ENCODE measurements at places on chromosomes 4 and X. TPM values are rescaled to one million over a fixed set of nuclear protein-coding genes. Genes with fewer than 3 reads are reported as not detected.

- no peak for DNase-seq
Observed at GRCh38 chrX:150405006-150405405, 41.9 kb downstream of the MAMLD1 start.

P2RY4 gene
- total RNA-seq: not detected

DNA sequence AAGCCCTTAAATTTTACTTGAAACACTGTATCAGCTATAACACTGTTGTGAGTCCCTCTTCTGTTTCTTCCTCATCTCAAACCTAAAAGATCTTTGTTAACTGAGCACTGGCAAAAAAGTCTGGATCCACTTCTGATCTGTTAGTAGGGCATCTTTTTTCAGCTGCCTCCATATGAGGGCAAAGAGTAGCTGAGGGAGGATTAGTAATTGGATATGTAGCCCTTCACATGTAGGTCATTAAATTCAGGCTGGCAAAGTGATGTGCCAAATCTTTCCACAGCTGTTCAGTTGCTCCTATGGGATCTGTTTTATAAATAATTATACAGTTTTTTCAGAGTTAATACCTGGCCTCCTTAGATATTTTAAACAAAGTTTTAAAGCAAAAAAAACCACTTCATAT, 1.1 kb upstream of the TRMT10A start:
- DNase-seq: no peak

GPR143 gene
- total RNA-seq: 215 TPM

TSPYL2 gene
- 5.4 TPM for total RNA-seq

LRP2BP gene
- total RNA-seq: 0.71 TPM

TMSB15C gene
- total RNA-seq: 0.24 TPM

GRCh38 chr4:20480165-20480947, 219.9 kb upstream of the PACRGL start:
- DNase-seq: no peak
